RPMI7951 (cell line): ENCODE measurements at places on chromosomes 2 and 18.

GRCh38 chr2:47058003-47058931 lies 96.8 kb downstream of the STPG4 start:
- peak; percentile 72 for DNase-seq

- DNase-seq: no peak
Measured at GRCh38 chr2:241592126-241592845, 33.7 kb downstream of the BOK start.

DNA sequence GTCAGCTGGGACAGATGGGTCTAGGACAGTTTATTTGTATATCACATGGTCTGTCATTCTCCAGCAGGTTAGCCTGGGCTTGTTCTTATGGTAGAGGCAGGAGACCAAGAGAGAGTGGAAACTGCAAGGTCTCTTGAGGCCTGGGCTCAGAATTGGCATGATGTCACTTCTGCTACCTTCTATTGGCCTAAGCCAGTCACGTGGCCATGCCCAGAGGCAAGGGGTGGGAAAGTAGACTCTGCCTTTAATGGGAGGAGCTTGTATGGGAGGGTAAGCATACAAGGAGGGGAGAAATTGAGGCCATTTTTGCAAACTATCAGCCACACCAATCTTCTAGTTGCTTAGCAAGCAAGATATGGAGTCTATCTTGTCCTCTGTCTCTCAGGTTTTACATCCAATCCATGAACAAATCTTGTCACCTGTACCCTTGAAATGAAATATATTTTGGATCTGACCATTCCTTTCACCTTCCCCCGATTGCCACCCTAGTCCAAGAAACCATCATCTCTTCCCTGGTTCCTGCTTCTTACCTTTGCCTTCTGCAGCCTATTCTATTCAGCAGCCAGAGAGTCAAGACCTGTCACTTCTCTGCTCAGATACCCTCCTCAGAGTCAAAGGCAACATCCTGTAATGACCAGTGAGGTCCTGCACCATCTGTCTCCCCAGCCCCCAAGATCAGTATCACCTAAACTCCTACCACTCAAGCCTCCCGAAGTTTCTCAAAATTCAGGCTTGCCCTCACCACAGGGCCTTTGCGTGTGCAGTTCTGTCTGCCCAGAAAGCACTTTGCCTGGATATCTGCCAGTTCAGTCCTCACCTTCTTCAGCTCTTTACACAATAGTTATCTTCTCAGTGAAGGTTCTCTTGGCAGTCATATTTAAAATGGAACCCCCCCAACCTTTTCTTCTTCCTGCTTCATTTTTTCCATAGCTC lies 240.0 kb downstream of the LOXHD1 start:
- DNase-seq: peak; percentile 16

DNA sequence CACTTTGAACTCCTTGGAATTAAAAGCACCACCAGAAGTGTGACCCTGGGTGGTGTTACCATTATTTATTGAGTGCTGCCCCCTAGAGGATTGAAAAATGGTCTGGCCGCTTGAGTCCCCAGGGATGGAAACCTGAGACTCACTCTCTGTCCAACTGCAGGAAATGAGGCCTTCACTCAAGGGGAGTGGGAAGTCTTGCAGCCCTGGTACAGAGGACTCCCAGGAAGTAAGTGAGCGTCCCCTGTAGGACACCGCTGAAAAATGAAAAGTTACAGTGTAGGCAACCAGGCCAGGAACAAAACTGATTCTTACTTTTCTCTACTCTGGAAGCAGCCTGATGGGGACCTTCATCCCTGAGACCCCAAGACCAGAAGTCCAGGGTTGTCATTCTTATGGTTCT lies 2.2 kb upstream of the NRP2 start:
- DNase-seq: peak; percentile 89

GRCh38 chr2:120984046-120984445 lies 248.4 kb downstream of the GLI2 start:
- DNase-seq: no peak

DNA sequence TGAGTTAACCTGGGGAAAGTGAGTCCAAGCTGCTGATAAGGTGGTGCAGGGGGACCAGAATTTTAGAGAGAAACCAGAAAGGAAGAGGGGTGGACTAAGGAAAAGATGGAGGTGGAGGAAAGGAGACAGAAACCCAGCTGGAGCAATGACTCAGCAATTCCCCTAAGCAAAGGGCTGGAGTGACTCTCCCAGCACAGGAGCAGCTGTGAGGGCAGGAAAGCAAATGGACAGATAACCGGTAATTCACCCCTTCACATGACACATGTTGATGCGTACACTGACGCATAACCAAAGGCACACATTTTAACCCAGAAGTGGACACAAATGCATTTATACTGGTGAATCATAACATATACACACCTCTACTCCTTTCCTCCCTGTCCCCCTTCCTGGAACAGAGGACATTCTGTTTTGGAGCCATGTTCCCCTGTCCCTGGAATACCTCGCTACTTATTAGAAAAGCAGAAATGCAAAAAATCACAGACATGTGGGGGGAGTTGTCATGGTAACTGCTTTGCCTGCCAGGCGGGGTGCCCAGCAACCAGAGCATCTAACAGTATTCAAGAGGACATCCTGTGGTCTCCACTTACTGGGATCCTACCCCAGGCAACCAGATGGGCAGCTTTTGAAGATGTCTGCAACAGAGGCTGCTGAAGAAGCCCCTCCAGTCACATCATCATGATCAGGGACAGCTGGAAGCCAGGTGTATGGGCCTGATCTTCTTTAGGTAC lies 4.7 kb downstream of the CDK5R2 start:
- DNase-seq: peak; percentile 98
